ENCODE measurements at places on chromosomes 16 and 17. TPM values are rescaled to one million over a fixed set of nuclear protein-coding genes. Genes with fewer than 3 reads are reported as not detected.

ITGAX gene
- not detected for total RNA-seq

CCDC47 gene
- total RNA-seq, result 78.3 TPM

ITGAL gene
- total RNA-seq, result not detected

CFAP52 gene
- 0.43 TPM for total RNA-seq

MPRIP gene
- 158 TPM for total RNA-seq

CNTNAP4 gene
- total RNA-seq, result not detected

PRPSAP2 gene
- 37.1 TPM for total RNA-seq

IL21R gene
- 0.21 TPM for total RNA-seq

FAM20A gene
- not detected for total RNA-seq

FN3KRP gene
- 8.4 TPM for total RNA-seq

HP gene
- total RNA-seq, result not detected

NPIPA3 gene
- not detected for total RNA-seq

SLX4 gene
- total RNA-seq, result 1.7 TPM

KCNJ2 gene
- 1.3 TPM for total RNA-seq

Data from tracheal epithelial cell (primary cell).